ENCODE measurements at places on chromosomes 1 and 21. TPM values are rescaled to one million over a fixed set of nuclear protein-coding genes. Genes with fewer than 3 reads are reported as not detected.
A peak's percentile ranks its signal among the peaks of the same experiment; 100 is the strongest.

The CCDC30 gene
- 6.7 TPM for total RNA-seq

The INKA2 gene
- total RNA-seq, result 6.3 TPM

The TRIM46 gene
- total RNA-seq, result 15.5 TPM

The AMY2B gene
- 46.2 TPM for total RNA-seq

The BEND5 gene
- total RNA-seq, result 1.5 TPM

The NCSTN gene
- 73.9 TPM for total RNA-seq

The ERICH3 gene
- 0.22 TPM for total RNA-seq

The ILDR2 gene
- 6.7 TPM for total RNA-seq

The LENEP gene
- 1.5 TPM for total RNA-seq

The ACTA1 gene
- total RNA-seq, result not detected

DNA sequence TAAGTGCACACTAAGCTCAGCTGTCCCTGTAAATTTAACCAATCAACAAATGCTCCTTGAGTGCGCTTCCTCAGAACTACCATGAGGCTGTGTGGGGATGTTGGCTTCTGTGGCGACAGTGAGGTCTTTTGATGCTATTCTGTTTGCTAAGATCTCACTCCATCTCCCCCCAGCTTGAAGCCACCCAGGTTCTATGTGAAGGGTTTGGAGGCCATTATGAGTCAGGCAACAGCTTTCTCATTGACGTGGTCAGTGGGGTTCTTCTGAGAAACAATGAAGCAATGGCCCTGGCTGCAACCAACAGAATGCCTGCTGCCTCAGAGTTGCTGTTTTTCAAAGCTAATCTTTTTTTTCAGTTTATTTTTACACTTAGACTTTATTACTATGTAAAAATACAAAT lies 205.5 kb downstream of the PTBP2 start:
- no peak for DNase-seq

DNA sequence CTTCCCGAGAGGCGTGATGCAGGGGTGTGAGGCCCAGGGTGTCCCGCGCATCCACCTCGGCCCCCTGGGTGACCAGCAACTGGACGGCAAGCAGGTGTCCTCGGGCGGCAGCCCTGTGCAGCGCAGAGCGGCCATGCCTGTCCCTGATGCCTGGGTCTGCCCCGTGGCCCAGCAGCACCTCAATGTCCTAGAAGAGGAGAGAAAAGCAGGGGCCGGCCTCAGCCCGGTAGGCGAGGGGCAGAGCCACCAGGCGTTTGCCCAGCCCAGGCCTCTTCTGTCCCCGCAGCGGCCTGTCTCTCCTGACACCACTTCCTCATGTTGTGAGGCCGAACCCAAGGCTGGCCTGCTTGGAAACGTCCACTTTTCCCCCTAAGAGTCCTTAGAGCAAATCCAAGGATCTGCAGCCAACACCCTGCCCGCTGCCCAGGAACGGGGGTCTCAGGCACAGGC lies 1.7 kb downstream of the ANKRD65 start:
- DNase-seq, result no peak

GRCh38 chr1:169892176-169892926 lies 1.3 kb downstream of the SCYL3 start:
- no peak for DNase-seq

DNA sequence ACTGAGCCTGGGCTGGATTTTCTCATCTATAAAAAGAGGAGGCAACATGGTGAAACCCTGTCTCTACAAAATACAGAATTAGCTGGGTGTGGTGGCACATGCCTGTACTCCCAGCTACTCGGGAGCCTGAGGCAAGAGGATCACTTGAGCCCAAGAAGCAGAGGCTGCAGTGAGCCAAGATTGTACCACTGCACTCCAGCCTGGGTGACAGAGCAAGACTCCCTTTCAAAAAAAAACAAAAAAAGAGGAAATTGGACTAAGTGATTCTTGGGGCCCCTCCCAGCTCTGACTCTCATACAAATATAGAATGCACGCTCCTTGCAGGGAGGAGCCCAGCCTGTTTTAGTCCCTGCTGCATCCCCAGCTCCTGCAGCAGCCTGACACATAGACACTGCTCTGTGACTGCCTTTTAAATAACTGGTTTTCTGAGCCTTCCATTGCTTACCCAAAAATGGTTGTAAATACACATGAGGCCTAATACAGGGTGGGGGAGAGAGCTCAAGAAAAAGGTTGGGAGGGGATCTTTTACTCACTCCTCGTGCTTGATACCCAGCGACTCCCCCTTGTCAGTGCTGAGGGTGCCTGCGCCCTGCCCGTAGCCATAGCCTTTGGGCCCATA lies 17.2 kb downstream of the CSRP1 start:
- no peak for DNase-seq

DNA sequence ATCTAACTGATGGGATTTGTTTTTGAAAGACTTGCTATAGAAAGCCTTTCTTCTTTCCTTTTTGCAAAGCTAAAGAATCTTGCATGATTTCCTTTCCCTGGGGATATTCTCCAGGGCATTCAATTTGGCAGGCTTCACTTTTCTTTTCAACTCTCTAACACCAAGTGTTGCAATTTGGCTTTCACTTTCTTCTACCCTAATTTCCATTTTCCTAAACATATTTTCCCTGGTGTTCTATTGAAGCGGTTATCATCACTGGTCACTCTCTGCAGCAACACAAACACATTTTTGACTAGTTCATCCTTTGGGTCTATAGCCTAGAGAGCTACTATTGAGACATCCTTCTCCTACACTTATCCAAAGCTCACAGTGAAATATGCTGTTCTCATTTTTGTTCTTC lies 424.5 kb downstream of the NEGR1 start:
- peak; percentile 24 for DNase-seq

DNA sequence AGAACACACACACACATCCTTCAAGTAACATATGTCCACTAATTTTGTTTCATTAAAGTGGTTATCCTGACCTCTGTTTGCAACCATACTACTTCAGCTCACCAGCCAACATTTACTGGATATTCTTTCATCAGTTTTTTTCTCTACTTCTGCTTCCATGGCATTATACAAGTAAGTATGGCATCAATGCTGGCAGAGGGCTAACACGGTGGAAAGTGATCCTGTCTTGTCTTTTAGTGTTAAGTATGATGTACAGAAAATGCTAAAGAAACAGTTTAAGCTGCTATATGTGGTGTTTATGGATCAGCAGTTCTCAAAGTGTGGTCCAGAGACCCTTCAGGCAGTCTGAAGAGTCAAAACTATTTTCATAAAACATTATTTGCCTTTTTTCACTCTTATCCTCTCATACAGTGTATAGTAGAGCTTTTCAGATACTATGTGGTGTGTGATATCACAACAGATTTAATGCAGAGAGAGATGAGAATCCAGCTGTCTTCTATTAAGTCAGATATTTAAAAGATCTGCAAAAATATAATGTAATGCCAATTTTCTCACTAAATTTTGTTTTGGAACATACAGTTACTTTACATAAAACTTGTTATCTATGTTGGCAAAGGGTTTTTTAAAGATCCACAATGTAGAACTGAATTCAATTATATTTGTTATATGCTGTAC lies 46.6 kb downstream of the FOXJ3 start:
- DNase-seq, result no peak
